ENCODE measurements at places on chromosomes 3 and 15. TPM values are rescaled to one million over a fixed set of nuclear protein-coding genes. Genes with fewer than 3 reads are reported as not detected.
A peak's percentile ranks its signal among the peaks of the same experiment; 100 is the strongest.

DNA sequence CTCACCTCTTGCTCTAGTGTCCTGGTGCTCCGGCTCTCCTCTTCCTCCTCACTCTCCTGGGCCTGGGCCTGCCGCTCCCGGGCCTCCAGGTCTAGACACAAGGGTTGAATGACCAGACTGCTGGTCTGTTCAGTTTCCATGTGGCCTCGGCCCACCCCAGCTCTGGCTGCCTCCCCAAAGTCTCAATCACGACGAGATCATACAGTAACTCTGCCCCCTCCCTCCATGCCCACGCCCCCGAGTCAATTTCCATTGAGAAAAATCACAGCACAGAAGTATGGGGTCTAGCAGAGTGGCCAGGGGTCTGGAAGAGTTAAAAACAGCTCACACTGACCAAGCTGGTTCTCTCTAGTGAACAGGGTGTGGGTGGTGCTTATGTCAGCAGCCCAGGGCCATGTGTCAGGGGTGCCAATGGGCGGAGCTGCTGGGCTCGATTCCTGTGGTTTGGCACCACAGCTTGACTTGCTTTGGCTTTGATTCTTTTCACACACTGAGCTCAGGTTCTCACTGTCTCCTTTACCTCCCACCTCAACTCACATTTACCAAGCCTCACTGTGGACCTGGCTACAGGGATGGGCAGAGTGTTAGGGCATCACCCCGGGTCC is 6.9 kb downstream of the C15orf62 start:
- peaks cover 16% of the 10 kb centered on the region for H3K4me1 ChIP-seq
- no peak overlapping the region for H3K4me3 ChIP-seq
- DNase-seq = no peak
- peak overlapping the region; percentile 10 for H3K27ac ChIP-seq

DNA sequence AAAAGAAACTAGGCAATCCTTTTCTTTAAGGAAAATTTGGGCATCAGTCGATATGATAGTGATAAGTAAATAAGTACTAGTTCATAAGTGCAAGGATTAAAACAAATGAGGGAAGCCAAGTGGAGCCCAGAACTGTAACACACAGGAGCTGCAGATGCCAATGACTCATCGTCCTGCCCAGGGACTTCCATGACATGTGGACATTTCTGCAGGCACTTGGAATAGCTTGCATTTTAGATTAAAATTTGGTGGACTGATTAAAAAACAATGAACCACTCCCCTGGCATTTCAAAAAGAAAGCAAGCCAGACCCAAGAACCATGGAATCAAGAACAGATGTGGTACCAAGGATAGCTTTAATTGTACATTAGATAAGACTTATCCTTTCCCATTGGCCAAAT is 2.9 kb downstream of the SAMD7 start:
- H3K4me1 ChIP-seq = no peaks in the 10 kb centered on the region

DNA sequence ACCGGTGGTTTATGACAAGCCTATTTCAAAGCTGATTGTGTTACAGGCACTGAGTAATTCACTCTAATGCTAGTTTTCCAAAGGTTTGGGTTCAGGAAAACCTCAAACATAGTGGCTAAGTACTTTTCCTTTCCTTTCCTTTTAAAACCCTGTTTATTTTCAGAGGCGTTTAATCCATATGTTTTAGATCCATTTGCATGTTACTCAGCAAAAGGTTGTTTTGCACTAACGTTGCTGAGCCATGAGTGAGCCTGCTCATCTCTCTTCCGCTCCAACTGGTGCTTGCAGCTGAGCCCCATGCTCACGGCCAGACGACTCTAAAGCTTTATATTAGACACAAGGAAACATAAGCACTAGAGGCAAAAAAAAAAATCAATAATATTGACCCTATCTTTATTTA is 9.4 kb downstream of the CEMIP start:
- H3K27ac ChIP-seq = no peak overlapping the region
- no peak for DNase-seq
- H3K36me3 ChIP-seq = no peaks in the 10 kb centered on the region
- no peaks in the 10 kb centered on the region for H3K4me1 ChIP-seq

The KLF15 gene
- total RNA-seq = 0.35 TPM

The SNRPN gene
- total RNA-seq = 120 TPM

DNA sequence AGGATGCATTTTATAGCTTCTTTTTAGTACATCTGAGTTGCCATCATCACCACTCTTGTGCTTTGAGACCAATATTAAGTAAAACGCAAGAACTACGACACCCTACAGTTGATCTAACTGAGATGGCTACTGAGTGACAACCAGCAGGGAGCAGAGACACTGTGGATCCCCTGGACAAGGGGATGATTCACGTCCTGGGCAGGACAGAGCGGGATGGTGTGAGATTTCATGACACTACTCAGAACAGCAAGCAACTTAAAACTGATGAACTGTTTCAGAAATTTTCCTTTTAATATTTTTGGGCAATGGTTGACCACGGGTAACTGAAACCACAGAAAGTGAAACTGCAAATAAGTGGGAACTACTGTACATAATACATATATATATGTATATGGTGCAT is 299.2 kb downstream of the ADAMTS17 start:
- no peaks in the 10 kb centered on the region for H3K36me3 ChIP-seq
- H3K4me3 ChIP-seq = no peak overlapping the region

DNA sequence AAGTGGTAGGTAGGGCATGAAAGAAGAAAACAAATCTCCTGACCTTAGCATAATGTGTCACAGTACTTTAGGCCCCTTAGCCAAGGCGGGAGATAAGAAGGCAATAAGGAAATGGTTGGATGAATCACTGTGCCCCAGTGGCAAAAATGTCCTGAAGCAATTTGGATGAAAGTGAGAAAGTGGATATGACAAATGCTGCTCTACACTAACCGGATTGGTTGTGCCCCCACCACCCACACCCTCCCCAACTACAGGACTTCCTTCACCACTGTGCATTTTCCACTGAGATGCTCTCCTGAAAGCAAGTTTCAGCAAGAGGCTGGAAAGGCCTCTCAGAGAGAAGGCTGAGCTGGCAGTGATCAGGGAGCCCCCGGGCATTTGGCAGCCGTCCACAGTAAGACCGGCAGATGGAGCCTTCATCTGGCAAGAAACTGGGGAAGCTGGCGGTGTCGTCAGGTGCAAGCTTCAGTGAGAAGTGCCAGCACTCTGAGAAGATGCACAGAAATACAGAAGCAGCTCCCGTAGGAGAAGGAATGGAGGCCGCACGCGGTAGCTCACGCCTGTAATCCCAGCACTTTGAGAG is 63.8 kb downstream of the ATP1B3 start:
- DNase-seq = no peak
- no peaks in the 10 kb centered on the region for H3K4me1 ChIP-seq
- no peaks in the 10 kb centered on the region for H3K36me3 ChIP-seq
- H3K4me3 ChIP-seq = no peak overlapping the region
- H3K27ac ChIP-seq = no peak overlapping the region

The ZFAND6 gene
- 82.5 TPM for total RNA-seq

The CYP1A2 gene
- not detected for total RNA-seq

DNA sequence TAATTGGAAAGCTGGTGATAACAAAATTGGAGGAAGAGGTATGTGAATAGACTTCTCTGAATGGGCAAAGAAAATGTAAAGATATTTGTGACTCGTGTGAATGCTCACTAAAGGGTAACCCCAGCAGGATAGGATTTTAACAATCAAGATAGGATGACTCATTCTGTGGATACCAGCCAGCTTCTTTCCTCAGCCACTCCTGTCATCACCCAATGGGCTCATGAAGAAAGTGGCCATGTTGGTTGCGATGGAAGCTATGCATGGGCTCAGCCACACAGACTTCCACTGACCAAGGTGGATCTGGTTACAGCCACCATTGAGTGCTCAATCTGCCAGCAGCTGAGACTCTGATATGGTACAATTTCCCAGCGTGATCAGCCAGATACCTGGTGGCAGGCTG is 40.9 kb downstream of the STRIT1 start:
- no peaks in the 10 kb centered on the region for H3K4me1 ChIP-seq
- DNase-seq = no peak
- H3K4me3 ChIP-seq = no peak overlapping the region
- no peaks in the 10 kb centered on the region for H3K36me3 ChIP-seq
- no peak overlapping the region for H3K27ac ChIP-seq

DNA sequence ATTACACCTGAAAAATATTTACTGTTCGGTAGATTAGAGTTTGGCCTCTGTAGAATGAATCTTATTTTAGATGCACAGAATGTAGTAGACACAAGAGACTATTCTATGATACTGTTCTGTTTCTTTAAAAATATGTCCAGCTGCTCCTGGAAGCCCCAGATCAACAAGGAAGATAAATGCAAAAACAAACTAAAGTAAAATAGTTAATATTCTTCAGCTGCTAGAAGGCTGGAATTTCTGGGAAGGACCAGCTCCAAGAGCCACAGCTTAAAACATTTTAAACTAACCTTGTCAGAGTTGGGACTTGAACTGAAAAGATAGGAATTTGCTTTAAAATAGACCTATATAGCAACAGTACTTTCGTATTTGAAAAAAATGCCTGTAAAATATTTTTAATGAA is 277.9 kb downstream of the PTPRG start:
- no peaks in the 10 kb centered on the region for H3K4me1 ChIP-seq
- no peaks in the 10 kb centered on the region for H3K36me3 ChIP-seq
- H3K4me3 ChIP-seq = no peak overlapping the region
- H3K27me3 ChIP-seq = no peaks in the 10 kb centered on the region

DNA sequence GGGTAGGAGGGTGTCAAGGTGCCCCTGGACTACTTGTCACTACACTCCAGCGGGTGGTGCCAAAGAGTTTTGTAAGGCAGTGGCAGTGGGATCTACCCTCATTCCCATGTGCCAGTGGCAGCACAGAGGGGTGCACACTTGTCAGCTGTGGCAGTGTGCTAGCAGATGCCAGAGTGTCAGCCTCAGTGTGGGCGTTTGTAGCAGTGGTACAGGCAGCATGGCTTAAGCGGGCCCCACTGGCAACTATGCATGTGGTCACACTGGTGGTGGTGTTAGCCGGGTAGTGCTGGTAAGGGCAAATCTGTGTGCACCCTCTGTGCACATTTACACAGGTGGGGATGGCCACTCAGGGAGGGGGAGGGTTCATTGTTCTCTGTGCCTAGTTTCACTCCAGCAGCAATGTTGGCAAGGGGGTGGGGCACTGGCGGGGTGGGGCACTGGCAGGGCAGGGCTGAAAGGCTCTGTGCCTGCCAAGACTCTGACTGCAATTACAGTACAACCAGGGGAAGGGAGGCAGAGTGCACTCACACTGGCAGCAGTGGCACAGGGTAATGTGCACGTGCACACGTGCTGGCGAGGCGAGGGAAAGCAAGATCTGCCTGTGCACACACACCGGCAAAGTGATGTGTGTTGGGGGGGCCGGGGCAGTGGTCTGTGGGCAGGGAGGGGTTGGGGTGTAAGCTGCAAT is 31.8 kb downstream of the MYO9A start:
- no peaks in the 10 kb centered on the region for H3K4me1 ChIP-seq
- no peaks in the 10 kb centered on the region for H3K36me3 ChIP-seq
- H3K4me3 ChIP-seq = no peak overlapping the region
- no peaks in the 10 kb centered on the region for H3K27me3 ChIP-seq
- no peak for DNase-seq
- no peak overlapping the region for H3K27ac ChIP-seq

DNA sequence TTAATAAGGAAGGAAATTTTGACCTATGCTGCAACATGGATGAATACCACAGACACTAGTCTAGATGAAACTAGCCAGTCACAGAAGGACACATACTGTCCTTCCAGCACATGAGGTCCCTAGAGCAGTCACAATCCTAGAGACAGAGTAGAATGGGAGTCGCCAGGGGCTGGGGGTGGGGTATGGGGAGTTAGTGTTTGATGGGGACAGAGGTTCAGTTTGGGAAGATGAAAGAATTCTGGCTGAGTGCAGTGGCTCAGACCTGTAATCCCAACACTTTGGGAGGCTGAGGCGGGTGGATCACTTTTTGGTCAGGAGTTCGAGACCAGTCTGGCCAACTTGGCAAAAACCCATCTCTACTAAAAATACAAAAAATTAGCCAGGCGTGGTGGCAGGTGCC is 99.2 kb downstream of the TPRA1 start:
- H3K36me3 ChIP-seq = no peaks in the 10 kb centered on the region
- H3K4me3 ChIP-seq = no peak overlapping the region
- no peak overlapping the region for H3K27ac ChIP-seq
- H3K4me1 ChIP-seq = no peaks in the 10 kb centered on the region
- peaks cover 40% of the 10 kb centered on the region for H3K27me3 ChIP-seq
- DNase-seq = no peak

DNA sequence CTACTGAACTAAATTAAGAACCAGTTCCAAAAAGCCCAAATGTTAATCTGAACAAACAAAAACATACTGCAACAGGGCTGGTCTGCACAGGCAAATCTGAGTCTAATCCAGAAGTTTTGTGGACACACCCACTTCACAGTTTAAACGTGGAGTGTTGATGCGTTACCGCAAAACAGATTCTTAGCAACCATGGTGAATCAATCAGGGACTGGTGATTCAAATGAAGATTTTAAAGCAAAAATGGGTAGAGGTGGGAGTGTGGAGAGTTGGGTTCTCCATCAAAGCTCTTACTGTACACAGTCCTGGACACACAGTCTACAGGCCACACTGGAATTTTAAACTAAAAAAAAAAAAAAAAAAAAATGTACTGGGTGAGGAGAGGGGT is 5.2 kb downstream of the ANXA2 start:
- H3K36me3 ChIP-seq = no peaks in the 10 kb centered on the region
- DNase-seq = peak; percentile 9
- H3K4me1 ChIP-seq = peaks cover 52% of the 10 kb centered on the region
- H3K4me3 ChIP-seq = no peak overlapping the region
- no peaks in the 10 kb centered on the region for H3K27me3 ChIP-seq

The RPL29 gene
- total RNA-seq = 1,692 TPM

DNA sequence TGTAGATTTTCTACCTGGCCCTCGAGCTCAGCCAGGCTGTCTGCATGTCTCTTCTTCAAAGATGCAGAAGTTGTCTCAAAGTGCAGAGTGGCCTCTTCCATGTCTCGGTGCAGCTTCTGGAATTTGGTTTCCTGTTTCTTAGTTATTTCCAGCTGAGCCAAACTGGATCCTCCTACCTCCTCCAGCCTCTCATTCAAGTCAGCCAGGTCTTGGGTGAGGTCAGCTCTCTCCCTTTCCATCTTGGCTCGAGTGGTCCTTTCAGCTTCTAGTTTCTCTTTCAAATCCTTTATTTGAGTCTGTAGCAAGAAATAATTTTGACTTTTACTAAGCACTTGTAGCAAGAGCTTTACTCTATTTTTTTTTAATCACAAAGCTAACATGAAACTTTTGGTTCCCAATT is 81.8 kb downstream of the MYH15 start:
- no peak overlapping the region for H3K27ac ChIP-seq
- H3K27me3 ChIP-seq = no peaks in the 10 kb centered on the region
- no peak overlapping the region for H3K4me3 ChIP-seq
- no peaks in the 10 kb centered on the region for H3K36me3 ChIP-seq
